ENCODE measurements at places on chromosomes 13 and 19.

GRCh38 chr13:113904411-113904810 is 40.5 kb upstream of the GAS6 start:
- peak; percentile 68 for DNase-seq

- DNase-seq: no peak
These were observed 53.3 kb upstream of the SLITRK1 start for GRCh38 chr13:83935566-83935965.

- no peak for DNase-seq
These were observed 72.1 kb downstream of the ZNF536 start for GRCh38 chr19:30444253-30444671.

GRCh38 chr13:87666831-87667230 is 4.3 kb upstream of the SLITRK5 start:
- no peak for DNase-seq

DNA sequence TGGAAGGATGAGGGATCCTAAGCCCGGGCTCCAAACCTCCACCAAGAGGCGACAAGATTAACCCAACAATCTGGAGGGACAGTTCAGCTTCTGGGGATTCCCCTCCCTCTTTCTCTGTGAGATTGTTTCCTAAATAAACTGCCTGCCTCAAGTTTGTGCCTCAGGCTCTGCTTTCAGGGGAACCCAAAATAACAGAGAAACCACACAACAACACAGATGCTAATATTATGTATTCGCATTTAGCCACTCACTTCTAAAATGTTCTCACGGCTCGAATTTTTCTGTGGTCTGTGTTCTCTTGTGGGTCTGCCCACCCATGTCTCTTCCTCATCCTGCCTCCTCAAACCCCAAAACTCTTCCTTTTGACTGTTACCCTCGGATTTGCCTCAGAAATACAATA is 1381.1 kb upstream of the SLC10A2 start:
- DNase-seq: no peak

GRCh38 chr19:42191855-42192254 is 25.6 kb downstream of the DEDD2 start:
- peak; percentile 62 for DNase-seq

- no peak for DNase-seq
These were observed 4.6 kb upstream of the ZNF414 start for GRCh38 chr19:8518536-8518935.

DNA sequence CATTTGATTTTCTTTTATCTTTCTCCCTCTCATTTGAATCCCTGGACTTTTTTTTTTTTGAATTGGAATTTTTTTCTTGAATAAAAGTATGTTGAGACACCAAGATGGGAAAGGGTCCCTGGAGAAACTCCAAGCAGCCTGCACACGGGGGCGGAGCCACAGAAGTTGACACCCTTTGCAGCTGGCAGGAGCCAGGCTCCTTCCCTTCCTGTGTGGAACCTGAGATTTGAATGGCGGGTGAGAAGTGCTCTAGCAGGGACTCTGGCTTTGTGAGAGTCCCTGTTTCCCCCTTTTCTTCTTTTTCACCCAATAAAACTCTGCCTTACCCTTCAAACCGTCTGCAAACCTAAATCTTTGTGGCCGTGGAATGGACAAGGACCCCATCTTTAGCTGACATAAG is 1381.0 kb upstream of the MIR17HG start:
- DNase-seq: no peak

GRCh38 chr13:93259527-93260080 is 33.0 kb downstream of the GPC6 start:
- no peak for DNase-seq

DNA sequence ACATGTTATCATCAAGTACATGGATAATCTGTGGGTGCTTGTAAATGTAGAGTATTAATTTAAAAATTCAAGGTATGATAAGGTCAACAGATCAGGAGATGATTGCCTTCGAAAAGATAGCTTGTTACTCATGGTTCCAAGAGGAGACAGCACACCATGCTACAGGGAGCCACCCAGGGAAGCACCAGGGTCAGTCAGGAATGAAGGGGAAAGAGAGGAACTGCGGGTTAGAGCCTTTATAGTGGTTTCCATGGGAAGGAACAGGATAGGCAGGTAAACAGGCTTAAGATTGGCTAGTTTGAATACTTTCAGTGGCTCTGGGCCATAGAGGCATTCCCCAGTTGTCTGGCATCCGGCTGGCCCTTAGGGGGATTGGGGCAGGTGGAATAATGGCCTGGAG is 74.2 kb upstream of the SERTM1 start:
- no peak for DNase-seq

- no peak for DNase-seq
These were observed 56.9 kb upstream of the EDNRB start for GRCh38 chr13:77975358-77976042.

Data from NCI-H774 (cell line).